ENCODE measurements at places on chromosomes 2 and 18.
A peak's percentile ranks its signal among the peaks of the same experiment; 100 is the strongest.

GRCh38 chr2:124535816-124536215 lies 510.7 kb downstream of the CNTNAP5 start:
- no peak for DNase-seq

- DNase-seq, result no peak
Measured at GRCh38 chr2:113228991-113229716, 49.6 kb downstream of the PAX8 start.

DNA sequence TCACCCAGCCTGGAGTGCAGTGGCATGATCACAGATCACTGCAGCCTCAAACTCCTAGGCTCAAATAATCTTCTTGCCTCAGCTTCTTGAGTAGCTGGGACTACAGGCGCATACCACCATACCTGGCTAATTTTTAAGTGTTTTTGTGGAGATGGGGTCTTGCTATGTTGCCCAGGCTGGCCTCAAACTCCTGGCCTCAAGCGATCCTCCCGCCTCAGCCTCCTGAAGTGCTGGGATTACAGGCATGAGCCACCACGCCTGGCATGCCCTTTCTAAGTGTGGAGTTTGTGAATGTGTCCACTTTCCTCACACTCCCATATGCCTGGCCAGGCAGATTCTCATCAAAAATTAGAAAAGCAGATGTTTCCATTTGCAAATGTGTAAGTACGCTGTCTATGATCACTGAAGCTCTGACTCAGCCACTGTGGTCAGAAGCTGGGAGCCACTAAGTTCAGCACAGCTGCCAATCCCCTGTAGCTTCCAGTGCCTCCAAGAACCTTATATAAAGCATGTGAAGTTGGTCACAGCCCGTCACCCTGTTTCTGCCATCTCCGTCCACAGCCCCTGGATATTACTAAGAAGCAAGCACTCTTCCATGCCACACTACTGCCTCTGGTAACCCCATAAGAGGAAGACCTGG lies 155.4 kb downstream of the FAM210A start:
- no peak for DNase-seq

GRCh38 chr18:7904529-7904928 lies 337.4 kb downstream of the PTPRM start:
- no peak for DNase-seq

DNA sequence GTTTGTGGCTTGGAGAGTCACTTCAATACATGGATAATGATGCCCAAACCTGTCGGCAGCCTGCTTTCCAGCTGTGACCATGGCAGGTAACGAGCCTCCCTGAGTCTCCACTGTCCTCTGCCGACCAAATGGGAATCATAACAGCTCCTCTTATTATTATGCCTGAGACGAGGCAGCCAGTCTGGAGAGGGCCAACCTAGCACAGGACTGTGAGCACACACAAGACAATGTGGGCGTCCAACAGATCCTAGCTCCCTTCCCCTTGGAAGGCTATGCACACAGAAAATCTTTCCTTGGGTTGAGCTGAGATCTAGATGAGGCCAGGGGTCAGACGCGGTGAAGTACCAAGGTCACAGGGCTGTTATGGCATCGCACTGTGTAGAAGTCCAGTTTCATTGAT lies 890 bp upstream of the SLC4A3 start:
- DNase-seq, result no peak

DNA sequence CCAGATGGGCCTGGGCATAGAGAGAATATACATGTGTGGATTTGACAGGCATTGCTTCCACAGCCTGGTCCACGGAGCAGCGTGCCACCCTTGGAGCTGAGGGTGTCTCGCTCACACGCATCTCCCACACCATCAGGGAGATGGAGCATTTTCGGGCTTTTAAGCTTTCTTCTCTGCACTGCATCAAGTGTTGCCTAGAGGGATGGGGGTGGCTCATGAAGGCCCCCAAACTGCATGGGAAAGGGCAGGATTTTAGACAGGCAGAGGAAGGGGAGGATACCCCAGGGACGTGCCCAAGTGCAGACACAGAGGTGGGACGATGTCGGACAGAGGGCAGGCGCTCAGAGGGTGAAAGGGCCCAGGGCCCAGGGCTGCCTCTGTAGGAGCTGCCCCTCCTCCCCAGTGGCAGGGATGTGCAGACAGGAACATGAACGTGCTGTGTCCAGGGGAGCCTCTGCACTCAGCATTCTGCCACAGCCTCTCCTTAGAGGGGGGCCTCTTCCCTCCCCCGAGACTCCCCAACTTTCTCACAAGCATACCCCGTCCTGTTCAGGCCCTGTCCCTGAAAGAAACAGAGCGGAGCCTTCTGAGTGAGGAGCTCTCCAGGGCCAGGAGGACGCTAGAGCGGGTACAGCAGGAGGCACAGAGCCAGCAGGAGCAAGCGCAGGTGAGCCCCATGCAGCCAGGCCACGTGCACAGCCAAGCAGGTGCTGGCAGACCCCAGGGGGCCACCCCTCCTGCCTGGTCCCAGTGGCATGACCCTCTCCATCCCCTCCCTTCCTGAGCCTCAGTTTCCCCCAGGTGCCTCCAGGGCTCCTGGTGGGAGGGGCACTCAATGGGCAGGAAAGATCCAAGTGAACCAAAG lies 42.9 kb upstream of the SNED1 start:
- DNase-seq, result no peak

DNA sequence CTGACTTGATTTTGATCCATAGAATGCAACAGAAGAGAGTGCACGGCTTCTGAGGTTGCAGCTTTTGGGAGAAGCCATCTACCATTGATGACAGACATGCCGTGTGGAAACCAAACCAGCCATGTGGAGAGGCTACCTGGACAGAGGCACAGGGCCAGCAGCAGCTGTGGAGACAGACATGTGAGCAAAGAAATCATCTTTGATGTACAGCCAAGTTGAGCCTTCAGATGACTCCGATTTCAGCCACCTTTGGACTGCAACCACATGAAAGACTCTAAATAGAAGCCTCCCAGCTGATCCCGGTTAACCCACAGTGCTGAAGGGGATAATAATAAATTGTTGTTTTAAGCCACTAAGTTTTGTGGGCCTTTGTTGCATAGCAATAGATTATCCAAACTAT lies 54.2 kb downstream of the TSN start:
- DNase-seq, result no peak

- no peak for DNase-seq
Measured at GRCh38 chr2:694906-695510, 17.8 kb upstream of the TMEM18 start.

- DNase-seq, result no peak
Measured at GRCh38 chr2:187943772-187944369, 347.8 kb upstream of the GULP1 start.

DNA sequence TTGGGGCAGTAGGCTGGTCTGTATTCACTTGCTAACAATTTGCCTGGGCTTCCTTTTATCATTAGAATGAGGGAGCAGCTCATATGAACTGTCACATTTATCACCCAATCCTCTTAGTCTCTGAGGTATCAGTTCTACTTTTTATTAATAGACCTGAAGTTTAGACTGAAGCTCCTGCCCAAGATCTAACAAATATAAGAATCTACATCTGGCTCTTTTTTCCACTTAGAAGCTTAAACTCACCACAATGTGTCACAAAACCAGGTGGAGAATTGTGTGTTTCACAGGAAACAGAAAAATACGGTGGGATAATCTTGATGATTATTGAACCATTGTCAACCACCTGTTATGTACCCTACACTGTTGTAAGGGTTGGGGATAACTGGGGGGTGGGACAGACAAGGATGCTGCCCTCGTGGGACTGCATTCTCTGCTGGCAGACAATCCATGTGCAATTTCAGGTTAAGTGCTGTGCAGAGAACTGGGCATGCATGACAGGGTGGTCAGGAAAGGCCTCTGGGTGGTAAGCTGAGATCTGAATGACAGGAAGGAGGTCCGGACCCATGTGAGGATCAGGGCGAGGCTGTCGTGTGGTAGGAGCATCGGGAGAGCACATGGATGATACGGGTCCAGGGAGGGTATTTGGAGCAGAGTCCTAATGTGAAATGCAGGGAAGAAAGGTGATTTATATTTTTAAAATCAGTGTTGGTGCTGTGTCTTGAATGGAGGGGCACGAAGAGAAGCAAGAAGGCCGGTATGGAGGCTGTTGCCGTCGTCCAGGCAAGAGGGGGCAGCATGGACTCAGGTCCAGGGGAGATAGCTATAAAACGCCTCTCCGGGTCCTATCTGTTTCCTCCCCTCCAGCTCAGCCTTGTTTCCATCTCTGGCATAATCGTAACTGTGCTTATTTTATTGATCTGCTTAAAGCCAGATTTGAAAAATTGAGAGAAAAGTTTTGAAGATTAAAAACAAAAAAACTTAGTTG lies 17.6 kb downstream of the MYL12B start:
- no peak for DNase-seq

DNA sequence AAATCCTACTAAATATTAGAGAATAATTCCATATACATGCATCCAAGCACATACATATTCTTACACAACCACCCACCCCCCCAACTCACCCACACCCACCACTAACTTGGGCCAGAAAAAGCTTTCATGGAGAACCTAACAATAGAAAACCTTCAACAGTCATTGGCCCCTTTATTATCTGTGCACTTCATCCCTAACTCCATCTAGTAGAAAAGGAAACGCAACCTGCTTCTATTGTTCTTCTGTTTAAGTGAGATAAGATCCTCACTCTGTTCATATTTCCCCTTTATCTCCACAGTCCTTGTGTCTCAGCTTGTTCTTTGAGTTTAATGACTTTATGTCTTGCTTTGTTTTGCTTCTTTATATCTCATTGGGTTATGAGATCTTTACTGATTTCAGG lies 1740.2 kb upstream of the CELF4 start:
- DNase-seq, result no peak

DNA sequence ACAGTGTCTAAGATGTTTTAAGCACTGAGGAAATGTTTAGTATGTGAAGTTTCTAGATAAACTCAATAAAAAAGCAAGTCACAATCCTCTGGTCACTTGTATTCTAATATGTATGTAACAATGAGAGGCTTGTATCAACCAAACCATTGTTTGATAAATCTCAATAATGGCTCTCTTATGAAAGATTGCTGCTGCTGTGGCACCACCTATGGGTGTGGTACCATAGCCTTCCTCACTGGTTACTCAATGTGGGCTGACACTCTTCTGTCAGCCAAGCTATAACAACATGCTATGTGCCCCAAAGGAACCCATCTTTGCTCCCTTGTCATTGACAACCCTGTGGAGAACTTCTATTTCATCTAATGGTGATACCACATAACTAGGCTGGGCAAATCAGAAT lies 12.6 kb upstream of the RAB1A start:
- peak; percentile 15 for DNase-seq

DNA sequence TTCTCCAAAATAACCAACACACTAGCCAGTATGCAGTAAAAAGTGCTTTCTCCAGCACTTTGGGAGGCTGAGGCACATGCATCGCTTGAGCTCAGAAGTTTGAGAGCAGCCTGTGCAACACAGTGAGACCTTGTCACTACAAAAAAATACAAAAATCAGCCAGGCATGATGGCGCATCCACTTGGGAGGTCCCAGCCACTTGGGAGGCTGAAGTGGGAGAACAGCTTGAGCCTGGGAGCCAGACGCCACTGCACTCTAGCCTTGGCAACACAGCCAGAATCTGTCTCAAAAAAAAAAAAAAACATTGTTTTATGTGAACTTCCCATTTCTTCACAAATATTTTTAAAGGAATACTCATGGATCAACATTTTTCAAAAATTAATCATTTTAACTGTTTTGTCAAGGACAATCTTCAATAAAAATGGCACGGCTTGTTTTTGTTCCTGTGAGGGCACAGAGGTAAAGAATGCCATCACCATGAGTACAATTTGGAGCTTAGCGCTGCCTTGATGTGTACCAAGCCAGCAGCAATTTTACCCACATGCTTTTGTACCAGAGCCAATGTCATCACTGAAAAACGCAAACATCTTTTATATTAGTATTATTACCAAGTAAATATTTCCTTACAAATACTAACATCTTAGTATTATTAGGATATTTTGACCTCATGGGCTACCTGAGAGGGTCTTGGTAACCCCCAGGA lies 26.7 kb downstream of the RAB1A start:
- DNase-seq, result no peak

GRCh38 chr18:56377231-56377630 lies 261.2 kb downstream of the TXNL1 start:
- no peak for DNase-seq

GRCh38 chr2:216664593-216665034 lies 30.7 kb downstream of the IGFBP5 start:
- DNase-seq, result no peak

DNA sequence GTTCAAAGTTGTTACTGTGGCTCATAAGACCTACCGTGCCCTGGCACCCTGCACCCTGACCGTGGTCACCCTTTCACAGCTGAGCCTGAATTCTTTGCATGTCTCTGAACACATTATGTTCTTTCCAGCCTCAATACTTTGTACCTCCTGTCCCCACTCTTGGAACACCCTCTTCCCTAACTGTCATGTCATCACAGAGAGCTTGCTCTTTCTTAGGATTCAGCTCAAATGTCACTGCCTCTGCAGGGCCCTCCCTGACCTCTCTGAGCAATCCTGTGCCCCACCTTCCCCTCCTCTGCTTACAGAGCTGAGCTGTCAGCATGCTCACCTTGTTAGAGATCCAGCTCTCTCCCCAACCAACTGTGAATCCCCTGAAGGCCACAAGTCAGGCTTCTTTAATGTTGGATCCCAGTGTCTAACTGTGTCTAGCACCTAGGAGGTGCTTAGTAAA lies 15.0 kb downstream of the PRKAG3 start:
- no peak for DNase-seq

DNA sequence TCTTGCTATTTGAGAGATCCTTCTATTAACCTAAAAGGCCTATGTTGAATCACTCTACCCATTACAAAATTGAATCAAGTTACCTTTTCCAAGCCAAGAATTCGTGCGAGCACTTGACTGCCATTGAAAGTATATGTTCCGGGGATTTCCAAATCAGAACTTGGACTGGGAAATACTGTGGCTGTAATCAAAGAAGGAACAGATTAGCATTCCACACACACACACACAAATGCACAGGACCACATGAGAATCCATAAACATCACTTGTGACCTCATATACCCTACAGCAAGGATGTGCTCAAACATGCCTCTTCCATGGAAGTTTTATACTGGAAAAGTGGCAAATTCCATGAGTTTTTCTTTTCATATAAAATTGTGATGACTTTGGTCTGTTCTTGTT lies 86.0 kb downstream of the ABCA12 start:
- no peak for DNase-seq

GRCh38 chr2:150689590-150689989 lies 202.1 kb upstream of the RND3 start:
- no peak for DNase-seq

GRCh38 chr2:221541131-221541735 lies 30.9 kb downstream of the EPHA4 start:
- DNase-seq, result no peak

DNA sequence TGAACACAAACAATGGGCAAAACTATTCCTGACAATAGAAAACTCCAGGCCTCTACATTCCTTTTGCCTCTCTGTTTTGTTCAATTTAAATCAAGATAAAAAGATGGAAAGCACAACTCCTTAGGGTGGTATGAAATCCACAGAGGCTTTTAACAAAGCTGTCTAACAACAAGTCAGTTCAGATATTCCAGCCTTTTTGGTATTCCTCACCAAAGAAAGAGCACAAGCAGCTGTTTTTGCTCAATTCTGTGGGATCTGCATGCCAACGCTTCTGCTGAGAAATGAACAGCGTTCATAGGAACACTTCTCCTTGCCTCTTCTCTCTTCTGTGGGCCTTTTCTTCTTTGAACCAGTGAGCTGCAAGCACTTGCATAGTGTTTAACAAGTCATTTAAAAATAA lies 411.6 kb upstream of the TCF4 start:
- DNase-seq, result no peak

Data from CD4-positive, alpha-beta T cell (primary cell).